NCI-H1436 treated with DMSO at 0.1 percent for 48 hours (cell line): ENCODE measurements at places on chromosomes 11 and 22.

DNA sequence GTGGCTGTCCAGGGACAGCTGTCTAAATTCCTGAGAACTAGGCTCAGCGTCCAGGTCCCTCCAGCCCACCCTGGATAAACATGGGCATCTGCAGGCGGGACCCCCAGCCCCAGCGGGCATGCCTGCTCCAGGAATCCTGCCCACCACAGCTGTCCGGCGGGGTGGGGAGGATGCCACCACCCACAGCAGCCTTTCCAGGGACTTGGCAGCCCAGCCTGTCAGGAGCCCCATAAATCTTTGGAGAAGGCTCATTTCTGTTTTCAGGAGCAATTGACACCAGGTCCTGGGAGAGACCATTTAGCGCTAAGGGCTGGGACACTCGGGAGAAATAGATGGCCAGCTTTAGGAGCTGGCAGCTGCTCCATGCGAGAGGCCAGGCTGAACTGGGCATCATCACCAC lies 358.9 kb downstream of the CADM1 start:
- DNase-seq, result no peak

DNA sequence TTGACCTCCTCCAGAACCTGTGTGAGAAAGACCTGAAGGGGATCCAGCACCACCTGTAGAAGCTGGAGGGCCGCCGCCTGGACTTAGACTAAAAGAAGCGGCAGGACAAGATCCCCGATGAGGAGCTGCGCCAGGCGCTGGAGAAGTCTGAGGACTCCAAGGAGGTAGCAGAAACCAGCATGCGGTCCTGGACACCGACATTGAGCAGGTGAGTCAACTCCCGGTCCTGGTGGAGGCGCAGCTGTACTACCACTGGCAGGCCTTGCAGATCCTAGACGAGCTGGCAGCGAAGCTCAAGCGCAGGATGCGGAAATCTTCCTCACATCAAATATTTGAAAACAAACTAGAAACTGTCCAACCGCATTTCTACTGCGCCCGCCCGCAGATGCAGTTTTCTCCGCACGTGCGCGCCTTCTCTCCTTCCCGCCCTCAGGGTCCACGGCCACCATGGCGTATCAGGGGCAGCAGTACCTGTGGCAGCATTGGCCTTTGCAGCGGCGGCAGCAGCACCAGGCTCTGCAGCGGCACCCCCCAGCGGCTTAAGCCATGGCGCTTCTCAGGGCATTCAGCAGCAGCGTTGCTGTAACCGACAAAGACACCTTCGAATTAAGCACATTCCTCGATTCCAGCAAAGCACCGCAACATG lies 10.2 kb downstream of the CLDN25 start:
- no peak for DNase-seq

- DNase-seq, result no peak
These were observed 4.7 kb downstream of the CHID1 start for GRCh38 chr11:905952-906351.

DNA sequence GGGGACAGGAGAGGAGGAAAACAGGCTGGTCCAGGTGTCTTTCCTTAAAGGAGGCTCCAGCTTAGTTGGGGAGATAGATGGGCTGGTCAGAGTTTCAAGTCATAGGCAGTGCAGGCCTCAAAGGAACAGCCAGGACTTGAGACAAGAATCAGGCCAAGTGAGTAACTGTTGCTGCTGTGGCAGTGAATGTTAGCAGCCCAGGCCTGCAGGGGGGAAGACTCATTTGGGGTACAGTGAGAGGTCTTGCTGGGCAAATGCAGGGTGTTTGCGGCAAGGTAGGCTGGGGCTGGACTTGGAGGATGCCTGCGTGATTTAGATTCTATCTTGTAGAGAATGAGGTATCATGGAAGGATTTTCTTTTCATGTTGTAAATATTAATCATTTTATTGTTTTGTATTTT lies 24.1 kb downstream of the PTPRJ start:
- DNase-seq, result no peak

- DNase-seq, result no peak
These were observed 18.1 kb upstream of the GDPD5 start for GRCh38 chr11:75543806-75544205.

GRCh38 chr11:32316858-32317642 lies 118.3 kb downstream of the WT1 start:
- no peak for DNase-seq

DNA sequence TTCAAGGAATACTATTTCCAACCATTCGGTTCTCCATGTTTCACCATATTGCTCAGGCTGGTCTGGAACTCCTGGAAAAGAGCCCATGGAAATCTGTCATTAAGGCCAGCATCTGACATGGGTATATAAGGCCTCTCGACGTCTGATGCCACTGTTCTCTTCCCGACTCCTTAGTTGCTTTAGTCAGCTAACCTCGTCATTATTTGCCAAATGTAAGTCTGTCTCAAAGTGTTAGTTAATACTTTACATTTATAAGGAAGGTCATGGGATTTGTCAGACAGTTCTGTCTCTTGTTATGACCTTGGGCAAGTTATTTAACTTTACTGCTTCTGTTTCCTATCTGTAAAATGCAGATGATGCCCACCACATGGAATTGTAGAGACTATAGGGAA lies 1.6 kb downstream of the MRPL48 start:
- no peak for DNase-seq

DNA sequence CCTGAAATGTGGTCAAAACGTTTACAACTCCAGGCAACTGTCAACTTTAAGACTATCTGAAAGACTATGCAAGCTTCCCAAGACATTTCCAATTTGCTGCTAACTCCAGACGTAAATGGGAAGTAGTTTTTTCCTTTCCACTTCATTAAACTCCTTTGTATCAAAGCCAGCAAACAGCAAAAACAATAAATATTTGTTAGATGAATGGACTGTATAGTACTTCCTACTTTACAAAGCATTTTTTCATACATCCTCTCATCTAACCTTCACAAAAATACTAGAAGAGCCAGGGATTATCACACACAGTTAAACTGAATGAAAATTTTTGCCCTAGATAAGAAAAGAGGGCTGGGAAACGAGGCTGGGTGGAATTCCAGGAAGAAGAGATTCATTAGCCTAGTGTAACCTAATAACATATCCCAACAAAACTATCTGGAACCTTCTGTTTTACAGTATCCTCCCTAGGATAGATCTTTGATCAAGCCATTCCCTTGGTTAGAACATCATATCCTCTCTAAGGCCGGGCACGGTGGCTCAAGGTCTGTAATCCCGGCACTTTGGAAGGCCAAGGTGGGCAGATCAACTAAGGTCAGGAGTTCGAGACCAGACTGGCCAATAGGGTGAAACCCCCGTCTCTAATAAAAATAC lies 10.4 kb downstream of the NUP98 start:
- DNase-seq, result no peak

DNA sequence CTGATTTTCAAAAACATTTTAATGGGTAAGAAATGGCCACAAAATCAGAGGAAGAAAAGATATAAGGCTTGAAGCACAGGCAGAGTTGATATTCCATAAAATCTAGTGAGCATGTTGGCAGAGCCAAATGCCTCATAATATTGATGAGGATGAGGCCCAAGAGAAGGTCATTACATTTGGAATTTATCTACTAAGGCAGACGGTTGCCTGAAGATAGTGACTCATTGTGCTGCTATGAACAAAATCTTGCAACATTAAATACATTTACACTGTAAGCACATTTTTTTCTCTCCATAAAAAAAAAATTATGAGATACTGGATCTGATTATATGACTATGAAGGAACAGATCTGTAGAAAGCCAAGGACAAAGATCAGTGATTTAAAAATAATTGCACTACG lies 881.4 kb upstream of the CHORDC1 start:
- no peak for DNase-seq

GRCh38 chr11:36101466-36101865 lies 157.6 kb downstream of the LDLRAD3 start:
- no peak for DNase-seq

- DNase-seq, result no peak
These were observed 155.7 kb downstream of the WT1 start for GRCh38 chr11:32279672-32280071.

GRCh38 chr11:8747173-8747572 lies 64.6 kb downstream of the RPL27A start:
- no peak for DNase-seq

DNA sequence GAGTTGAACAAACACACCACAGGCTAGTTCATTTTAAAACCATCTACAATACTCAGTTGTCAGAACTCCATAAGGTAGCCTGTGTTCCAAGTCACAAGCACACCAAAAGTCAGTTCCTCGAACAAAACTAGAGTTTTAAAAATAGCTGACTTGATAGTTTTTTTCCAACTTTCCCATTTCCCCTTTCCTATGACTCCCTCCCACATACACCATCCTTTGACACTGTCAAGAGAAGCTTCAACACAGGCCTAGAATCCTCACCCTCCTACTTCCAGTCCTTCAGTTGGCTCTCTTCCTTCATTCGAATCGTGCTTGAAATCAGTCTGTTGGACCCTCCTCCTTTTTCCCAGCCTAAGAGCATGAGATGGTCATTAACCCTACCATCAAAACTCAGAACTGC lies 105.7 kb upstream of the AKIP1 start:
- DNase-seq, result no peak

GRCh38 chr11:57641011-57641807 lies 8.5 kb downstream of the YPEL4 start:
- DNase-seq, result no peak

DNA sequence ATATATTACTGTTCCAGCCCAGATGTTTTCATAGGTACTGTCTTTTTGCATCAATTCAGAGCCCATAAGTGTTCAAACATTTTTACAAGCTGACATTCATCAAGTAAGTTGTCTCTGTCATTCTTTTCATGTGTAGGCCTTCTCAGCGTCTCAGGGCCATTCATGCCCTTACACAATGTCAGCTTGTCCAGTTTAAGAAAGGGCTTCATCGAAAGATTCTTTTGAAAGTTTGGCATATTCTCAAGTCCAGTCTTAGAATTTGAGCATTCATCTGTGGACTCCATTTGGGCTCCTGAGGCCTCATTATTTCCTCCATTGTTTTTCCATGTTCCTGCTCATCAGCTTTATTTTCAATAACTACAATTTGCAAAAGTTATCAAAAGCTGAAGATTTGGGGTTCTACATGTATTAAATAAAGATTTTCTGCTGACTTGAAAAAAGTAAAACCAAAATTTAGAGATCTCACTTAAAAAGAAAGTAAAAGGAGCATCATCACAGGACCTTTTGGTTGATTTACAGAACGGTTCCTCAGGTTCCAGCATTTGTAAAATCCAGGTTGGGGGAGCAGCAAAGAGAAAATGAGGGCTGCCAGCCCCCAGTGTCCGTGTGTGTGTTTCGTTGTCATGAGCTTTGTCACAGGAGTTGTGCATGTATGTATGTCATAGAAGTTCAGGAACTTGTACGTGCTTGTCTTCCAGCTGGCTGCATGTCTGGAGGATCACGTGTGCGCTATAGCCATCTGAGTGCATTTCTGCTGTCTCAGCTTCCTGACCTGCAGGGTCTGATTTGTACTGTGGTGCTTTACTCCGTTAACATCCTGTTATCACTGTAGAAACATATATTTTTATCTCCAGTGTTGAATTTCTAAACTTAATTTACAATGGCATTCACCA lies 15.6 kb downstream of the MOV10L1 start:
- no peak for DNase-seq

DNA sequence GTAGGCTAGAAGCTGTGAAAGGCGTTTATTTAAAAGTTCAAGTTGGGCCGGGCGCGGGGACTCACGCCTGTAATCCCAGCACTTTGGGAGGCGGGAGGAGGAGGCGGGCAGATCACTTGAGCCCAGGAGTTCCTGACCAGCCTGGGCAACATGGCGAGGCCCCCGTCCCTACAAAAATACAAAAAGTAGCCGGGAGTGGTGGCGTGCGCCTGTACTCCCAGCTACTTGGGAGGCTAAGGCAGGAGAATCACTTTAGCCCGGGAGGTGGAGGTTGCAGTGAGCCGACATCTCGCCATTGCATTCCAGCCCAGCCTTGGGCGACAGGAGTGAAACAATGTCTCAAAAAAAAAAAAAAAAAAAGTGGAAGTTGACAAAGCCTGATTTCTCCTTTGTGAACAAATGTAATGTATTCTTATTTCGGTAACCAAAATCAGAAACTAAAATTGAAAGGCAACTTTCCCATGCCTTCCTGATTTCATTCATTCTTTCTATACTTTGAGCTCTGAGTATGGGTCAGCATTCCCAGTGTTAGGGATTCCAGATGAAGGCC lies 825 bp downstream of the PTPMT1 start:
- no peak for DNase-seq

DNA sequence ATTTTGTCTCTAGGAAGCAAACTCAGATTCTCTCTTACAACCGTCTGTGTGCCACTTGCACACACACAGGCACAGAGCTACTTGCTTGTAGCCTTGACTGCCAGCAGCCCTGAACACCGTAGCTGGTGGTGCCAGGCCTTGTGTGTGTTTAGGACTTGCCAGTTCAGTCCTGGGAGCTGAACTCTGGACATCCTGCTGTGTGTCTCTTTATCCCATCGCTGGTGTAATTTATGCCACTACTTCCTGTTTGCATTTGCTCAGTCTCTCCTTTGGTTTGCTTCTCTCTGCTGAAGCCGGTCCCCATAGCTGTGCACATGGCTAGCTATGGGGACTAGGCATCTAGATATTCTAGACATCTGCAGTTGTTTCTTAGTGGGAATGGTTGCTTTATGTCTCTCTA lies 24.0 kb downstream of the MARK2 start:
- no peak for DNase-seq

DNA sequence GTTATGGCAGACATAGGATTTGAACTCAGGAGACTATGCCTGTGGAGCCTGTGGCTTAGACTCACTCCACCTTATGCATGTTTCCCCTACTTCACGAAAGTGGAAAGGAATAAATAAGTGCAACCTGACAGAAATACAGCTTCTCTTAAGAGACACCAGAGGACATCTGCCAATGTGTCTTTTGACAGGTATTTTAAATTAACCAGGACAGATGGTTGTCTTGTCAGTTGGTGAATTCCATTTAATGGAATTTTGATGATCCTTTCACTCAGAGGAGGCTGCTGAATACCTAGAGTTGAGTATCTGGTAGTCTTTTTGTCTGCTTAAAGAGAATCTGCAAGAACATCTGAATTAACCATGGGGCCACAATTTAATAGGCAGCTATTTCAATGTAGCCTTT lies 46.1 kb downstream of the NELL1 start:
- DNase-seq, result no peak

GRCh38 chr22:45577746-45578523 lies 75.3 kb downstream of the FBLN1 start:
- DNase-seq, result no peak

GRCh38 chr11:121347094-121347493 lies 54.5 kb downstream of the SC5D start:
- no peak for DNase-seq

DNA sequence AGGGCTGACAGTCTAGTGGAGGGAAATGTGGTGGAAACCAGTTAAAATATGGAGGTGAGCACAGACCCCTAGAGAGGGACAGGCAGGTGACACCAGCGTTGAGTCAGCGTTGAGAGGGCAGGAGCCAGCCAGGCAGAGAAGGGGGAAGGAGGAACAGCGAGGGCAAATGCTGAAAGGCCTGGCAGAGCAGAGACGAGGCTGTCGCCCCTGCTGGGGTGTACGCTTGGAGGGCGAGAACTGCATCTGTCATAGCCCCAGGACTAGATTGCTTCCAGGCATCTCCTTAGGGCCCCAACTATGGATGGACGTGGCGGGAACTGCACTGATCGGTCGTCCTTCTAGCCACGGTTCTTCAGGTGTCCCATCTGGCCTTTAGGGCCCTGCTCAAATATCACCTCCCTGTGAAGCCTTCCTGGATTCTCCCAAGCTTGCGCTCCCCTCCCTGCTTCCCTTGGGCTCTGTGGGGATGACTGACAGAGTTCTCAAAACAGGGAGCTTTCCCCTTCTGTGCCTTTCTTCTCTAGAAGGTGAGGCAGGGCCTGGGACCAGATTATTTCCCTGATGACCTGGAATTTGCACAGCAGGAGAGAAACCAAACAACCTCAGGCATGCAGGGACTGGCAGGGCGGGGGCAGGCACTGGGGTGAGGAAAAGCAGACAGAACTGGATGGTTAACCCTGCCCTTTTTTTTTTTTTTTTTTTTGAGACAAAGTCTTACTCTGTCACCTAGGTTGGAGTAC lies 11.1 kb downstream of the SYNGR1 start:
- DNase-seq, result no peak
